ENCODE measurements at places on chromosomes 12 and 14.

DNA sequence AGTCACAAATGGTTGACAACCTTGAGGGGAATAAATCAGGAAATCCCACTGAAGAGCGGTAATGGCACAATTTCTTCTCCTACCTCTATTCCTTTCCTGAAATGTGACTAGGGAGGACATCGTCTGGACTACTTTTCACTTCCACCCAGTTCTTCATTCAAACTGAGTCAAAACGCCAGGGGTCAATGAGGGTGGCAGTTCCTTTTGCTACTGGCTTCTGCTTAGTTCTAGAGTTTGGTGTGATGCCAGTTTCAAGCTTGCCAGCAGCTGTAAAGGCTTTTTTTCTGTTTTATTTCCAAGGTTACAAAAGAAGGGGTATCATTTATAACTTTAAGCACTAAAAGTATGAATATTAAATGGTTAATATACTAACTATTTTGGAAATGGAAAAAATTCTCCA, 286.5 kb downstream of the SOX5 start:
- no peak for DNase-seq

DNA sequence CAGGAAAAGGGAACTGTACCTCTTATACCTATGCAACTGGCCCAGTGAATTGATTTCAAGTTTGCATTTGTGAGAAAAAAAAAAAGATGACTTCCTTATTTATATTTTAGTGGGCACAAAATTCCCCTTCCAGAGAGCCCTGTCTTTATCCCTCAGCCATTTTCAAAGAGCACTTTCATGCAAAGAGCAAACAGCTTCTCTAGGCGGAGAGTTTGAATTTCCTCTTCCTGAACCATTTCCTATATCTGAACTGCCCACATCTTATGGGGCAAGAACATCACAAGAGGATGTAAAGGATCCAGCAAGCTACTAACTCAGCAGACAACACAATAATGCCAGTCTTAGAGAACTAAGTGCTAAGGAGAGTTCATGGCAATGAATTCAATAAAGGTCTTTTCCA, 22.3 kb upstream of the PLXNC1 start:
- no peak for DNase-seq

DNA sequence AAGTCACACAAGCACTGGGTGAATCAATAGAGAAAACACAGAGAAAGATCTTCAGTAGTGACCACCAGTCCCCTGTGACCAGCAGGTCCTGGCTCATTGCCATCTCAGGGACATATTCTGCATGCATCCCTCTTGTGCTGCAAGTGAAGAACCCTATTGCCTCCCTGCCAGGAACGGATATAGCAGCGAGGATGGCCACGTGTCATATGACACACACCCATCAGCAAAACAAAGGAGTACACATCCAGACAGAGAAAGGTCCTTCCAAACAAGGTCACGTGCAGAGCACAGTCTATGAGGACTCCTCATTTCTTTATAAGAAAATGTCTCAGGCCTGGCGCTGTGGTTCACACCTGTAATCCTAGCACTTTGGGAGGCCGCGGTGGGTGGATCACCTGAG, 638.4 kb downstream of the FLRT2 start:
- DNase-seq, result no peak

GRCh38 chr12:113903381-113903863, 62.7 kb downstream of the RBM19 start:
- peak; percentile 6 for DNase-seq

DNA sequence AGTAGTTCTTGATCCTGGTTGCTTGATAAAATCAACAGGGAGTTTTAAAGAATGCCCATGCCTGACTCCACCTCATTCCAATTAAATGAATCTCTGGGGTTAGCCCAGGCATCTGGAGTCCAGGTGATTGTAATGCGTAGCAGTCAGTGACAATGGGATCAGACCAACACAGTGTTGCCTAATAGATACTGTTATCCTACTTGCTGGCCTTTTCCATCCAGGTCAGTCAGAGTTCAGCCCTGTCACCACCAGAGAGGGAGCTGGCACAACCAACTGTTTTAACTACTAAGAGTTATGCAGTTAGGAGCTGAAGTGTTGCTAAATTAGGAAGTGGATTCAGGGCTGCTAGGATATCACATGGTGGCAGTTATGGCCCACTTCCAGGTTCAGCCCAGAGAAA, 107.1 kb downstream of the GPR135 start:
- DNase-seq, result no peak

DNA sequence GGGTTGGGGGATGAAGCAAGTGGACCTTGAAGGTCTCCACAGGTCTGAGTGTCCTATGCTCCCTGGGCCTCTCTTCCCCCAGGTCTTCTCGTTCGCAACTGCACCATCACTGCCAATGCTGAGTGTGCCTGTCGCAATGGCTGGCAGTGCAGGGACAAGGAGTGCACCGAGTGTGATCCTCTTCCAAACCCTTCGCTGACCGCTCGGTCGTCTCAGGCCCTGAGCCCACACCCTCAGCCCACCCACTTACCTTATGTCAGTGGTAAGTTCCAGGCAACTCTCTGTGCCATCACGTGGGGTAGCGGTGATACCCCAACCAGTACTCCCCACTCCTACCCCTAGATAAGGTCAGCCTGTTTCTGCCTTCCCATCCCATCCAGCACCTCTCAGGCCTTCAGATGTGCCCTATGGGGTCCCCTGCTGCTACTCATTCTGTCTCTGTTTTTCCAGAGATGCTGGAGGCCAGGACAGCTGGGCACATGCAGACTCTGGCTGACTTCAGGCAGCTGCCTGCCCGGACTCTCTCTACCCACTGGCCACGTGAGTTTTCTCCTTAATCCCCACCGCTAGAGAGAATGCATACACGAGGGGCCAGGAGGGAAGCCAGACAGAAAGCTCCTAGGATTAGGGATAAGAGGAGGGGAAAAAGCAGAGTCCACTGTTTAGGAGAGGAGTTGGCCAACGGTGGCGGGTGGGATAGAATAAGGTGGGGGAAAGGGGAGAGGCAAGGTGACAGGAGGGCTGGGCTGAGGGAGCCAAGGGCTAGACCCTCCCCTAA, 1.6 kb upstream of the TAPBPL start:
- DNase-seq, result no peak

- DNase-seq, result no peak
These were observed 6.4 kb upstream of the HOXC11 start for GRCh38 chr12:53966385-53967133.

DNA sequence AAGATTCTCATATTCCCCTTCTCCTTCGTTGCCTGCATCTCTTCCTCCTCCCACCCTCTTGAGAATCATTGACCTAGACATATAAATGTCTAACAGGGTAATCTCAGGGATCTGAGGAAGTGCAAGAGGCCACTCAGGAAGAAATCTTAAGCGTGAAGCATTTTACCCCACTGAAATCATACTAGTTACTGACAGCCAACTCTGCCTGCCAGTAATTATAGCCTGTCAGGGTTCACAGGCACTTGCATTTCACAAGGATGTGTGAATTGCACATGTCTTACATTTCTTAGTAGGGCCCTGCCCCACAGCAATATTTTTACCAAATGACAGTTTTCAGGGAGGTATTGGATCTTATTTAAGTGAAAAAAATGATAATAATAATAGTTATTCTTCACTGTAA, 127.2 kb downstream of the SLC15A5 start:
- DNase-seq, result no peak

DNA sequence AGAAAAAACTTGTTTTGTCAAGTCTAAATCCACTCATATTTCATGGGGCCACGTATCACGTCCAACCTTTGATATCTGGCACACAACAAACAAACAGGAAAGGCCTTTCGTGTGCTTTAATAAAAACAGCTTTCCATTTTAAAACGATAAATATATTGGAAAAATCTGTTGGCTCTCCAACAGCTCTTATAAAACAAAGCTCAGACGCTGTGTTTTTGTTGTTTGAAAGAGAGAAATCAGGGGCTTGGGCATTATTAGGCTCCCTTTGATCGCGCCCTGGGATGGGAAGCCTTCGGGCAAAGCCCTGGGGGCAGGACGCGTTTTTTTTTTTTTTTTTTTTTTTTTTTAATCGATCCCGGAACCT, 429 bp upstream of the PLEKHA5 start:
- no peak for DNase-seq

- DNase-seq, result no peak
These were observed 568.5 kb downstream of the AACS start for GRCh38 chr12:125633686-125634085.

GRCh38 chr14:90349739-90350138, 18.0 kb upstream of the NRDE2 start:
- DNase-seq, result no peak

DNA sequence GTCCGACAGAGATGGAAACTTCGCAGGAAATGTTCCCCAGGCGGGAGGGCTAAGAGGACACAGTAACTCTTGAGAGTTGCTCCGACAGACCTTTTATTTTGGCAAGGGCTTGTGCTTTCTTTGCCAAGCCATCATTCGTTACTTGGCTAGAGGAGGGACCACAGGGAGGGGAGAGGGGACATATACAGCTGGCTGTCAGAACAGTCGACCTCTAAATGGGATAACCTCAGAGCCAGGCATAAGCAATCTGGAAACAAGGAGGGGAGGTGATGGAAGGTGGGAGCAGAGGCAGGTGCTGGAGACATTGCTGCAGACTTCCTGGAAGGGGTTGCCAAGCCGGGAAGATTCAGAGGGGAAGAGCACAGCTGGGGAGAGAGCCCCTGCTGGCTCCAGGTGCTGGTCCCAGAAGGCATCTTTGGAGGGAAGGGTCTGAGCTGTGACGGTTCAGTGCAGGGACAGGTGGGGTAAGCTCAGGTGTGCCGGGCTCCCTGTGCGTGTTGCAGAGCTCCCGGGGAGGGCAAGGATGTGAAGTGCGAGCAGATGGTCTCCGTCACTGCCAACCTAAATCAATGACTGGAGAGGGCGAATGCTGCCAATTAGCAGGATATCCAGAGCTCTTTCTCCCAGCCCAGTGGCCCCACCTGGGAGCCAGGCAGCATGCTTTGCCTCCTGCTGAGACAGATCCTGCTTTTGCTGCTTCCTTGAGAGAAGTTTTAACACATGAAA, 50.1 kb downstream of the CHST11 start:
- DNase-seq, result no peak

- no peak for DNase-seq
These were observed 117.8 kb downstream of the PAH start for GRCh38 chr12:102799229-102799628.

DNA sequence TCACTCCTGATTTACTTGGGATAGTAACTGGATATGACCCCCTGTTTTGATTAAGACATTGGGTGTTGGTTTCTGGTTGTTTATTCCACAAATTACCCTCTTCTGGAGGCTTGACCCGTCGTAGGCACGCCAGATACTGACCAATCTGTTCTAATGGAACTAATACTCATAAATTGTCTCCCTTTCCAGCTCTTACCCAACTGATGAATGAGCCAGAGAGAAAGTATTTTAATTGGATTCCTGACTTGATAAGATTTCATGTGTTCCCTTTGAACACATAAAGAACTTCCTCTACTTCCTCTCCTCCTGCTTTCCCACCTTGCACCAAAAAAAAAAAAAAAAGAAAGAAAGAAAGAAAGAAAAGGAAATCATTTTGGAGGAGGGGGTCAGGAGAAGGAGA, 340.9 kb downstream of the PCNX1 start:
- DNase-seq, result no peak

GRCh38 chr12:31322801-31323207, 3.1 kb downstream of the SINHCAF start:
- DNase-seq, result no peak

DNA sequence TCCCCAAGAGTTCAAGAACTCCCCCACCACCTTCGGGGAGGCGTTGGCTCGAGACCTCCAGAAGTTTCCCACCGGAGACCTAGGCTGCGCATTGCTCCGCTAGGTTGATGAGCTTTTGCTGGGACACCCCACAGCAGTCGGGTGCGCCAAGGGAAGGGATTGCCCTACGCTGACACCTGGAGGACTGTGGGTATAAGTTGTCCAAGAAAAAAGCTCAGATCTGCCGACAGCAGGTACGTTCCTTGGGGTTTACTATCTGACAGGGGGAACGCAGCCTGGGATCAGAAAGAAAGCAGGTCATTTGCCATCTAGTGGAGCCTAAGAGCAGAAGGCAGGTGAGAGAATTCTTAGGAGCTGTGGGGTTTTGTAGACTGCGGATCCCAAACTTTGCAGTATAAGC, 98.8 kb downstream of the FRMD6 start:
- no peak for DNase-seq

DNA sequence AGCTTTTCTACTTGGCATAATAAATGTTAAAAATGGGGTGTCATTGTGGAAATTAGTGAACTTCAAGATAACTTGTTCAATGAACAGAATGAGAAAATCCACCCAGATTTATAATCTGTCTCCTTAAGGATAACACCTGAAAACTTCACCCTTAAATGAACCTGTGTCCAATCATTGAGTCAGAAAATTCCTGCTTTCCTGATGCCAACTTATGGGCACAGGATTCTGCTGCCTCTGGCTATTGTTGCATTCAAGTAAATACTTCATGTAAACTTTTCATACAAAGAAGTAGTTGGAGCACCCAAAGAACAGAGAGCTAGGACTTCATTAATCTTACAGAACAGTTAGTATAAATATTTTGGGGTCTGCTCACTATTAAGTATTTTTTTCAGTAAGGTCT, 98.9 kb upstream of the PLEKHA5 start:
- DNase-seq, result no peak

DNA sequence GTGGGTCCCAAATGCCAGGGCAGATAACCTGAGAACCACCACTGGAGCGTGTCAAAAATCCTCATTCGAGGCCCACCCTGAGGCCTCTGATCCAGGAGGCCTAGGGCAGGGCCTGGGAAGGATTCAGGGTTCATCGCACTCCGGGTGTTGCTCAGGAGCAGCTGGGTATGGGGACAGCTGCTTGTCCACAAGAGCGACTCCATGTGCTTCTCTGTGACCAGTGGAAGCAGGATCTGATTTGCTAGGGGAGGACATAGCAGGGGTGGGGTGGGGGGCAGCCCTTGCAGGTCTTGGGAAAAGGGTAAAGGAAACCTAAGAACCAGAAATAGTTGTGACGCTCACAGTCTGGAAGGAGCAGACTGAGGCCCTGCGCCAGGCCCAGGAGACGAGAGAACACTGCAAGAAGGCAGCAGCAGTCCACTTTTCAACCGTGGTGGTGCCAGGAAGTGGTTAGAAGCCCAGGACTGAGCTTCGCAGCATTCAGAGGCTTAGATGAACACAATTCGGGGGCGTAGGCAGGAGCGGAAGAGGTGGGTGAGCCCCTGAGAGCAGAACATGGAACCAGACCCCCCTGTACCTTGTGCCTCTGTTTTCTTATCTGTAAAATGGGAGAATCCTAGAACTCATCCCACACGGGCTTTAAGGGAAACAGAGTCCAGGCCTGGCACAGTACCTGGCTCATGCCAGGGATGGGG, 33.7 kb downstream of the ITPK1 start:
- DNase-seq, result no peak

- peak; percentile 83 for DNase-seq
These were observed 158.9 kb downstream of the TMX1 start for GRCh38 chr14:51398898-51399297.

DNA sequence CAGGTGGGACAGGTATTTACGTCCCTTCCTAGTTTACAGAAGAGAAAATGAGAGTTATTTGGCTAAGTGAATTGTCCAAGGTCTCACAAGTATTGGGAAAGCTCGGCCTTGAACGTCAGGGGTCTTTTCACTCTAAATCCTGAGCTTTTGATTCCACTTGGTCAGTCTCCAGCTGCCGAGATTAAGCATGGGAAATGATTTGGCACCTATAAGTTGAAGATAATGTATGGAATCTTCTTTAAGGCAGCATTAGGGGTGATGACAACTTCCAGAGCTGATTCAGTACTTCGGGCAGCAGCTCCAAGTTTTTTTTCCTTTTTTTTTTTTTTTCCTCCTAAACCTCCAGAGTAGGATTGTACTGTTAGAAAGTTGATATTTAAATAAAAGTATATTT, 722 bp downstream of the FAM234B start:
- DNase-seq, result no peak
